ENCODE measurements at places on chromosomes 1 and 21. TPM values are rescaled to one million over a fixed set of nuclear protein-coding genes. Genes with fewer than 3 reads are reported as not detected.

Gene ANGPTL3
- not detected for total RNA-seq

GRCh38 chr1:198713081-198713480, 74.2 kb downstream of the PTPRC start:
- no peak for DNase-seq

DNA sequence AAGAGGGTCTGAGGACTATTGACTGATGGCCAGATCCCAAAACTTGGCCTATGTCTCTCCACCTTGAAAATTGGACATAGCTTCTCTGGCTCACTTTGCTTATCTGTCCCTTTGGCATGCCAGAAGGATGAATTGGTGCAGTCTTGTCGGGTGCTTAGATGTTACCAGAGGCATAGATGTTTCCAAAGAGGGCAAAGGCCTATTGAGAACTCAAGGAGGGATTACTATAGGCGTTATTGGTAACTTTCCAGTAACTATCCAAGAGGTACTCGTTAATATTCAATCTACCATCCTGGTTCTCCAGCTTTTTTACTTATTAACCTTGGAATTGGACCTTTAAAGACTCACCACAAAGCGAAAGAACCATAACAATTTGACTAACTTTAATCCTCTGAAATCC, 368.3 kb upstream of the ESRRG start:
- no peak for DNase-seq

- no peak for DNase-seq
These were observed 137.0 kb upstream of the ARHGEF16 start for GRCh38 chr1:3317456-3317855.

DNA sequence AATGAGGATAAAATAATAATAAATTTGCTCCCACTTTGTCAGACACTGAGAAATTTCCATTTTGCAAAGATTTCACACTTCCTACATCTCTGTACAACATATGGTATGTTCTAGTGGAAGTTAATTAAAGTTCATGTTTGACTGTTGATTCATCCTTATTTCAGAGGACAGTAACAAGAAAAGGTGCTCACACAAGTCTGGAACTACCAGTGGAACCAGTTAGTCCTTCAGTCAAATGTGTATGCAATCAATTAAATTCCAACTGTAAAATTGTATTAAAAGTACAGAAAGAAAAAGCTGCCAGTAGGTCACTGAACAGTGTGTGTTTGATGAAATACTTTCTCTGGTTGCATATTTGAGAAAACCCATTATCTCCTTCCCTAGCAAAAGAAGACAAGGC, 496.0 kb upstream of the PKN2 start:
- no peak for DNase-seq

GRCh38 chr1:247295746-247296145, 35.9 kb downstream of the ZNF496 start:
- no peak for DNase-seq
